Progenitor cell of endocrine pancreas (in vitro differentiated cells): ENCODE measurements at places on chromosomes 3 and 15.

DNA sequence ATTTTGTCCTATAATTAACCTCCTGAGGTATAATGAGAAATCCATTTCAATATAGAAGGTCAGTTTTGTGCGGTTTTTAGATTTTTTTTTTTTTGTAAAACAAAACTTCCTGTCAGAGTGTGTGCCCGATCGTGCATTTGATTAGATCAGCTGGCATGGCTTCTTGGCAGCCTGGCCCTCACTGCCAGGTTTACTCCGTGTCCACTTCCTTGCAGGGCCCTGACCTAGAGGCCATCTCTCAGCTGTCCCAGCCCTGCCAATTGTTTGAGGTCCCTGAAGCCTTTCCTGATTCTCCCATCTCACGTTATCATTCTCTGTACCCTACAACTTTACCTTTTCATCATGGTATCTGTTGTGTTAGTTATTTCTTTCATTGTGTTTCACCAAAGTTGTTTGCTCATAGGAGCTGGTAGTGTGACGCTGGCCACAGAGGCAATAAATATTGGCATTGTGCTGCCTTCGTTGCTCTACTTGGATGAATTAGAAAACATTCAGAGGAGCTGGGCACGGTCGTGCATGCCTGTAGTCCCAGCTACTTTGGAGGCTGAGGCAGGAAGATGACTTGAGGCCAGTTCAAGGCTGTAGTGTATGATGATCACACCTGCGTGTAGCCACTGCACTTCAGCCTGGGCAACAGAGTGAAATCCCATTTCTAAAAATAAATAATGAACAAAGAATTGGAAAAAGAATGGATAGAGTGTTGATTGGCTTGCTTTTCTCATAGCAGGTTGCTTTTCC, 202.0 kb downstream of the GHSR start:
- no peak for DNase-seq

DNA sequence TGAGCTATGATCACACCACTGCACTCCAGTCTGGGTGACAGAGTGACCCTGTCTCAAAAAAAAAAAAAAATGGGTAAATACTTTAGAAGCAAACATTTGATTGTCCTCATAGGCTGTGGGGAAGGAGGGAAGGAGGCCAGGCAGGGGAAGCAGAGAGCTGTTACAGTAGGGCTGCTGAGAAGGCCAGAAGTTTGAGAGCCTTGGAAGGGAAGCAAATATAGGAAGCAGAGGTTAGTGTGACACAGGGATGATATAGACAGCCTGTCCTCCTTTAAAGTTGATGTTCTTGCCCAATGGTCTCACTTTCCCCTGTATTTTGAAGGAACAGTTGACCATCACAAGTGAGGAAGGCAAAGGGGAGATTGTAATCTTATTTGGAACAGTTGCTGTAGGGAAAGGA, 5.3 kb upstream of the ALPK3 start:
- no peak for DNase-seq

- no peak for DNase-seq
Measured at GRCh38 chr3:31165399-31165860, 271.0 kb upstream of the GADL1 start.

- DNase-seq = no peak
Measured at GRCh38 chr3:42682301-42683070, 2.9 kb upstream of the KLHL40 start.

DNA sequence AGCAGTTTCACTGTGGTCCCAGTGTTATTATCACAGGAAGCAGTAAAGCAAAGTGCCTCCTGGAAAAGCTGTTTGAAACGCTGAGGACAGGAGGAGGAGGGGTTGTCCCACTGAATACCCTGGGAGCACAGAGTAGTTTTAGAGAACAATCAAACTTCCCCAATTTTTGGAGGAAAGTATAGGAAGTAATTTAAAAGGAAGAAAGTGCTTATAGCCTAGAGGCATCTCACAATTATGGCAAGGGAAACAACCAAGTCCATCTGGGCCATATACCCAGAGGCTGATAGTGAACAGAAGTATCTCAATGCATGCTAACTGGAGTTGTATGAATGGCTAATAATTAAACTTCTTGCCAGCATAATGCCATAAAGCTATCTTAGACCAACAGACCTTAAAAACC, 137.2 kb upstream of the EPHA6 start:
- DNase-seq = no peak

DNA sequence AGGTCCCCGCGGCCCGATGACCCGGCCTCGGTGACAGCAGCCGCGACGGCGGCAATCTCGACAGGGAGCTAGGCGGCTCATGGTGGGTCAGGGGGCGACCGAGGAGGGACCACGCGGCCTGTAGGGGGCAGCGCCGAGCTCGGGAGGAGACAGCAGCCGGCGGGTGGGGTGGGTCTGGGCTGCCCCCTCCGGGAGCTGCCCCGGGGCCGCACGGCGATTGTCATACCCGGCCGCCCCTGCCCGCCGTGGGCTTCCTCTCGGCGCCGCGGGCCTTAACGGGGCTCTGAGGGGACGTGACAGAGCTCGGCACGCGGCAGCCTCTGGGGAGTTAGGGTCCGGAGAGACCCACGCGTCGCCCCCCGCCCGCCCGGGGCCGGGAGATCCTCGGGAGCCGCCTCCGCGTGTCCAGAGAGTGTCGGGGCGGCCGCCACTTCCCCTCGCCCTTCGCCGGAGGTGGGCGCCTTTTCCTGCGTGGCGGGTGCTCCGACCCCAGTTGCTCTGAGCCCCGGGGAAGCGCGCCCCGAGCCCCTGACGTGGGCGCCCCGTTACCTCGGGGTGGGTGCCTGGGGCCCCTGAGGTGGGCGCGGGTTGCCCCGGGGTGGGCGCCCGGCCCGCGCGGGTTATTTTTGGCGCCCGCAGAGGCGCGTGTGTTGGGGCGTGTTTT, 539 bp upstream of the PLCL2 start:
- peak; percentile 80 for DNase-seq

GRCh38 chr3:36373084-36373483, 7.2 kb upstream of the STAC start:
- DNase-seq = no peak

DNA sequence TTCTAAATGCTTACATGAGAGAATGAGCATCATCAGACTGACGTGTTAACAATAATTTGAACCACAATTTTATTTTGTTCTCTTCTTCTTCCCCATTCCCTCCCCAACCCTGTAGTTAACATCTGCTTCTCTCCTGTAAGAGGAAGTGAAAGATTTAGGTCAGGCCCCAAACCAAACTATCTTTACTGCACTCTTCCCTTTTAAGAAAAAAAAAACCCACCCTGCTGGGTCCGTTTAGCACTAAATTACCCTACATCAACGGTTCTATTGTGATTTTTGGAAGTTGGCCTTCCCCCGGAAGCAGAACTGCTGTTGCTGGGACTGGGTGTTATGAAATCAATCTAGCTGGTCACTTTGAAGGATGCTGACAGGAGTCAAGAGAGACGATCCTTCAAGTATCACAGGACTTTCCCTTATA, 49.4 kb downstream of the NFKBIZ start:
- DNase-seq = no peak

DNA sequence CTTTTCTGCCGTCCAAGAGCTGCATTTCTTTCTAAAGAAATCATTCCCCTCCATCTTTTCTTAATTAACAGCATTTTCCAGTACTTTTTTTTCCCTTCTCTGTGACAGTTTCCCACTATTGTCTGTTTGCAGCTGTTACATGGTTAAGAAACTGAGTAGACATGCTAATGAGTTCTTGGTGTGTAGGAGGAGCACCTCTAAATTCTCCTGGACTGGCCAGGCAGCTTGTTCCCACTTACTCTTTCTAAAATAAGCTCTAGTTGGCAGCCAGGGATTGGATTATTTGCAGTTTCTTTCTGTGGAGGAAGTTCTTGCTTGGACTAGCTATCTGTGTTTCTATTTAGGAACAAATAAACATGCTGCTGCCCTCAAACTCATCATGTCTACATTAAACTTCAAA, 235.1 kb upstream of the GAP43 start:
- no peak for DNase-seq

DNA sequence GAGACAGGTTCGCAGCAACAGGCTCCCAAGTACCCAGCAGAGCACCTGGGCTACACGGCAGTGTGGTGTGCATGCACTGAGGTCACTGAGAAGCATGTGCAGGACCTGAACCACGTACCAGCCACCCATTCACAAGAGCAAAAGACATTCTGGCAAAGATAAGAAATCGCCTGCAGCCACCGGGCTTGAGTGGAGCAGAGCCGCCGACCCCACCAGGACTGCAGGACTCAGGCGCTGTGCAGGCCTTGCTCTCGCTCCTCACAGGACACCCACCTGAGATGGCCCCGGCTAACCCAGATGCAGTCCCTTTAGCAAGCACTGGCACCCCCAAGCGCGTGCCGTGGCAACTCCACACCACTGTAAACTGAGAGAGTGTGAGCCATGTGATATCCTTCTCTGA, 32.3 kb upstream of the OCA2 start:
- DNase-seq = no peak
